ENCODE measurements at places on chromosomes 4 and X.

- no peak for DNase-seq
Measured at GRCh38 chrX:104195013-104195412, 28.8 kb downstream of the FAM199X start.

- DNase-seq, result no peak
Measured at GRCh38 chr4:172726001-172726423, 442.6 kb upstream of the GALNT7 start.

GRCh38 chrX:2566055-2566454 lies 65.3 kb upstream of the DHRSX start:
- no peak for DNase-seq

DNA sequence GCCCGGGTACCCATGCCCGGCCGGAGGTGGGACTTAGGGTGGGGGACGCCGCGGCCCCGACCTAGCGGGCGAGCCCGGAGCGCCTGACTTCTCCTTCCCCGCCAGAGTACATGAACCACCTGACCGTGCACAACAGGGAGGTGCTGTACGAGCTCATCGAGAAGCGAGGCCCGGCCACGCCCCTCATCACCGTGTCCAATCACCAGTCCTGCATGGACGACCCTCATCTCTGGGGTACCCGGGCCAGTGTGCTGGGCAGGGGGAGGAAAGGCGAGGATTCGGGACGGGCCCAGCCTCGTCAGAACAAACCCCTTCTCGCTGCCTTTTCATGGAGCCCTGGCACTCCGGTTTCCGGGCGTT lies 622 bp downstream of the TAFAZZIN start:
- DNase-seq, result no peak

DNA sequence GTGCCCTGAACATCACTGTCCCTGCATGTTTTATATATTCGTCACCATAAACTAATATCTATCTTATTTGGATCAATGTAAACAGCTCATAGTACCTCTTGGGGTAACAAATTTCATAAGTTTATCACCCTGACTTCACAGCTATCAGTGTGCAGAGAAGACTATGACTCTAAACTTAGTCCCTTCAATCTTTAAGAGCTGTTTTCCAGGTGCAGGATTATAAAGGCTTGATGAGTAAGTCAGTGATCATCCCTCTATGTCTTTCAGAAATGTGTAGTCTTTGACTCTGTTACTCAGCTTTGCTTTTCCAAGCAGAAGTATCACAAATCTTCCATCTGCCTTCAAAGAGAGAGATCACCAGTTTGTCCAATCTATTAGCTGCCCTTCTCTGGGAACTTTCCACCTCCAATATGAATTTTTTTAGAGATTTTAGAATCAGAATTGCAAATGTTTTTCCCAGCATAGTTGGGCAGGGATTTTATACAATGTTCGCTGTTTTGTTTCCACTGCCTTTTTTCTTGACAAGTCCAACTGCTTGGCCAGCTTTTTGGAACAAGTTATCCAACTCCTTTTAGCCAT lies 45.1 kb upstream of the TSPAN7 start:
- DNase-seq, result no peak

GRCh38 chrX:132676561-132677186 lies 187.8 kb upstream of the MBNL3 start:
- no peak for DNase-seq

DNA sequence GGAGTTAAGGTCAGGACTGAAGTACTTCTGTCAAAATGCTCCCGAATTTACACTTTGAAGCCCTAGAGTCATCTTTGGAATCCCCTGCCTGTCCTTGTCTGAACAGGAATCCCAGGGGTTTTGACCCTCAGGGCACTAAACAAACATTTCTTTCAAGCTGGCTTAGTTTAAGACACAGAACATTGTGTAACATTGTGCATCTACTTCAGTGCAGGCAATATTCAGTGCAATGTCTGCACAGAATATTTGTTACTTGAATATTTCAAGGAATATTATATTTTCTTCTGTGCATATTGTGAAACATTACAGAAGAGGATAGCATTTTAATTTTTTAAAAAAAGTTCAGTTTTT lies 763.4 kb downstream of the PCDH18 start:
- no peak for DNase-seq

DNA sequence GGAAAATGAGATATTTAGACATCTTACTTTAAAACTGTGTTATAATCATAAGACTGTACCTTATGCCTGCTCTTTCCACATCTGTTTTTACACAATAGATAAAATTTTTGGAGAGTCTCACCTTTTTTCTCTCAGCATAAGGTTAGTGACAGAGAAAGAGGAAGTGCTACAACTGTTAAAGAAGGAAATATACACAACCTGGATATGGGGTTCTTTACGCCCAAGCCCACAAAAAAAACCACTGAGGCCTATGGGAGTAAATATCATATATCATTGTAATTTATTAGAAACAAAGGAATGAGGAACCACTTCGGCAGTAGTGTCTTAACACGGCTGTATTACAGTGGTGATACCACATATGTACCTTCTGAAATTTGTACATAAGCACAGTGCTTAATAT lies 265.9 kb upstream of the GK2 start:
- DNase-seq, result no peak

GRCh38 chr4:4637710-4638109 lies 95.9 kb upstream of the STX18 start:
- DNase-seq, result no peak

DNA sequence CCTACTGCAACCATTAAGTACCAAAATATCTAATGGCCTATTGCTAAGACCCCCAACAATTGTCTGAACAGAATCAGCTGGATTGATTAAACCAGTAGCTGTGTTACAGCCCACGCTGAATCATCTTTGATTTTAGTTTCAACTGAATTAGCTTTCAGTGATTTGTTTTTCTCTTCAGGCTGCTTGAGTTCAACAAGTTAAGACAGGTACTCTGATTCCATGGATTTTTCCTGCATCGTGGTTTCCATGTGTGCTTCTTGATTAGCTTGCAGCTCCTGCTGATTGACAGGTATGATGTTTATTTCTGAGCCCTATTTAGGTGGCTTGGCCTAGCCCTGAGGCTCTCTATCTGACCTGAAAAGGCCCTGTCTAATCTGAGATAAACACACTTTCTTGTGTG lies 91.3 kb downstream of the GUCY2F start:
- DNase-seq, result no peak

GRCh38 chr4:105306158-105306781 lies 159.6 kb downstream of the TET2 start:
- no peak for DNase-seq

DNA sequence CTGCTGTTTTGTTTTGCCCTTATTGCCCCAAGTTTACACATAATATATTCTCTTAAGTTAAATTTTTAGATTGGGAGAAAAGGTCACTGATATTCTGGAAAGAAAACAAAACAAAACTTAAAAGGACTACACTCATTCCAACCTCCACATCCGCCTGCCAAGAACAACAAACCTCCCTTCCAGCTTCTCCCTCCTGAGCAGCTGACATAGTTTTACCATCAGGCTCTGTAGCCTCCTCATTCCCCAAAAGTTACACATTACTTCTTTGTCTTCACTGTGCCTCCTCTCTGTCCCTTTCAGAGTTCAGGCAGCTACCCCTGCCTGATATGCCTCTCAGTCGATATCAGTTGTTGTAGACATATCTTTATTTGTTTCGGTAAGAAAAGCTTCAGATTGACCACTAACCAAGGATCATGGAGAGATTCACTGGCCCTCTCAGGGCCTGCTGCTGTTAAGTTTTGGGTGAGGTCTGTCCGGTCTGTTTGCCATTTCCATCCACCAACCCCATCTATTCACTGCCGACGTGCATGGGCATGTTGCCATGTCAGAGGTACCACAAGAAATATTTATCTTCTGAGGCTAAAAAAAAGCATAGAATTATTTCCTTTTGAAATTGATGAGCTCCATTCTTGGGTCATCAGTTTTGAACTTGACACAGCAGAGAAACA lies 164.1 kb downstream of the GASK1B start:
- peak; percentile 90 for DNase-seq

DNA sequence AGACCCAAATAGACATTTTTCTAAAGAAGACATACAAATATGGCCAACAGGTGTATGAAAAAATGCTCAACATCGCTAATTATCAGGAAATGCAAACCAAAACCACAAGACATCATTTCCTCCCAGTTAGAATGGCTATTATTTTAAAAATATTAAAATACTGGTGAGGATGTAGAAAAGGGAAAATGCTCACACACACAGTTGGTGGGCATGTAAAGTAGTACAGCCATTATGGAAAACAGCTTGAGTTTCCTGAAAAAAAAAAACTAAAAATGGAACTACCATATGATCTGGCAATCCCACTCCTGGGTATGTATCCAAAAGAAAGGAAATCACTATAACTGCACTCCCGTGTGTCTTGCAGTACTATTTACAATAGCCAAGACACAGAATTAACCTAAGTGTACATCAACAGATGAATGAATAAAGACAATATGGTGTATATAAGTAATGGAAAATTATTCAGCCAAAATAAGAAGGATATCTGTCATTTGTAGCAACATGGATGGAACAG lies 128.9 kb upstream of the DKK2 start:
- DNase-seq, result no peak

DNA sequence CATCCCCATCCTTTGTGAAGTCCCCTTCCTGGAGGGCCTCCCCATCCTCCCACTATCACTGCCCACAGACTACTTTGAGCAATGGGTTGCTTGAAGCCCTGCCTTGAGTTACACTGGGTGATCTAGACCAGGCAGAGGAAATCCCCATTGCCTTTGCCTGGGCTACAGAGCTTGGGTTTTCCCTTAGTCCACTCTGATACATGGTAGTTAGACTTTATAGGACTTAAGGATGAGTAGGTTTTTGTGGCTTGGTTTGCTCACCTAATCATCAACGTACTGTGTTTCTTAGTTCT lies 56.6 kb downstream of the TMEM131L start:
- no peak for DNase-seq

GRCh38 chr4:146310319-146311021 lies 96.1 kb downstream of the REELD1 start:
- DNase-seq, result no peak

DNA sequence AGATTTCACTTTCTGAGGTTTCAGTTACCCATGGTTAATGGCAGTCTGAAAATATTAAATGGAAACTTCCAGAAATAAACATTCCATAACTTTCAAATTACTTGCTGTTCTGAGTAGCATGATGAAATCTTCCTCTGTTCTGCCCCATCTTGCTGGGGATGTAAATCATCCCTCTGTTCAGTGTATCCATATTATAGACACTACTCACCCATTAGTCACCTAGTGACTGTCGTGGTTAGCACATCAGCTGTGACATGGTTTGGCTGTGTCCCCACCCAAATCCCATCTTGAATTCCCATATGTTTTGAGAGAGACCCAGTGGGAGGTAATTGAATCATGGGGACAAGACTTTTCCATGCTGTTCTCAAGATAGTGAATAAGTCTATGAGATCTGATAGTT lies 125.5 kb upstream of the GIMD1 start:
- no peak for DNase-seq

- DNase-seq, result no peak
Measured at GRCh38 chr4:25399510-25399909, 22.4 kb downstream of the ANAPC4 start.

DNA sequence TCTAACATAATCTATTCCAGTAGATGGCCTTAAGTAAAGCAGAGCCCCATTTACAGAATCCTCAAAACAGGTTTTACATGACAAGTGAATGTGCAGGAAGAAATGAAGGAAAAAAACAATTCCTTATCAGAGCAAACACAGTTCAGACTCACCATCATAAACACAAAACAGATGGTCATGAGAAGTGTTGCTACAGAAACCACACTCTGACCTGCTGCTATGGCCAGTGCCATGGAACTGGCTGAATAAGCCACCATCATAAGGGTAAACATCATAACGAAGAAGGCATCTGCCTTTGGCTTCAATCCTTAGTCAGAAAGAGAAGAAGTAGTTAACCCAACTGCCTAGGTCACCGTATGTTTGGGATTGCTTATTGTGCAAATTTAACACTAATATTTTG lies 61.1 kb downstream of the ABCG2 start:
- DNase-seq, result no peak

DNA sequence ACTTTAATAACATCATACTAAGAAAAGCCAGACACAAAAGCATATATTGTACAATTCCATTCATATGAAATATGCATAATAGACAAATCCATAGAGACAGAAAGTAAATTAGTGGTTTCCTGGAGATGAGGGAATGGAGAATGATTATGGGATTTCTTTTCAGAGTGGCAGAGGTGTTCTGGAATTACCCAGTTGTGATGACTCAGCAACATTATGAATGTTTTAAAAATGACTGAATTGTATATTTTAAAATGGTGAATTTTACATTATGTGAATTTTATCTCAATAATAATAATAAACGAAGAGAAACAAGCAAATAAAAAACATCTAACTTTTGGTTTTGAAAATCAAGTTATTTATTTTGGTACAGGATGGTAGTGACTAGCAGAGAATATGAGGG lies 11.2 kb downstream of the ZXDA start:
- DNase-seq, result no peak
